ENCODE measurements at places on chromosomes 1 and 21.

DNA sequence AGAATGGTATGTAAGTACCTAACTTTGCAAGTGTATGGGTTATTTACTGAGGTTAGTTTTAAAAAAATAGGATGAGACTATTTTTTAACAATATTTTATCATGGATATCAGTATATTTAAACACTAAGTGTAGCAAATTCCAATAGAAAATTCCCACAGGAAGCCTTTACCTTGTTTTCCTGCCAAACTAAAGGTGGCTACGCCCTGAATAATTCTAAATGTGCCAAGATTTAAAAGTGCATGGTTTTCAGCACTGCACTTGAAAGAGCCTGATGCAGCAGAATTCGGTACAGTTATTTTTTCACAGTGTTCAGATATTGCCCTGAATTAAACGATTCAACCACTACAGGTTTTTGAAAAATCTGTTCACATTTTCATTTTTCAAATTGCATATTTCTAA, 1622.8 kb upstream of the B3GALT2 start:
- H3K4me3 ChIP-seq: no peak overlapping the region
- no peak overlapping the region for H3K27ac ChIP-seq
- H3K36me3 ChIP-seq: no peaks in the 10 kb centered on the region
- no peaks in the 10 kb centered on the region for H3K27me3 ChIP-seq
- H3K4me1 ChIP-seq: no peaks in the 10 kb centered on the region

DNA sequence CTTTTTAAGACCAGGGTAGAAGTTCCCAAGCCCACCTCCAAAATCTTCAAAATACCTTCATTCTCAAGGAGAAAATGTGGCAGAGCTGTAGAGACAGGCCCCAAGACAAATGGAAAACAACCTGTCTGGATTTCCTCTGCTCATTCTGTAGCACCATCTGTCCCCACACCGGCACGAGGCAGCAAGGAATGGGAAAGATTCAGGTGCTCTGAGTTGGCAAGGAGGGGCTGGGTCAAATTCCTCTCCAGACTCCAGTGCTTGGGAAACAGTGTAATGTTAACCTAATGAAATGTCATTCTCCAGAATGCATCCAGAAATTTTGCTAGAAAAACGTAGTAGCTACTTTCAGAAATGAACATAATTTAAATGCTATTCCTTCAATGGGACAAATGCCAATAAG, 9.3 kb downstream of the PABPC4 start:
- H3K4me1 ChIP-seq: no peaks in the 10 kb centered on the region
- no peaks in the 10 kb centered on the region for H3K27me3 ChIP-seq
- no peak overlapping the region for H3K27ac ChIP-seq

DNA sequence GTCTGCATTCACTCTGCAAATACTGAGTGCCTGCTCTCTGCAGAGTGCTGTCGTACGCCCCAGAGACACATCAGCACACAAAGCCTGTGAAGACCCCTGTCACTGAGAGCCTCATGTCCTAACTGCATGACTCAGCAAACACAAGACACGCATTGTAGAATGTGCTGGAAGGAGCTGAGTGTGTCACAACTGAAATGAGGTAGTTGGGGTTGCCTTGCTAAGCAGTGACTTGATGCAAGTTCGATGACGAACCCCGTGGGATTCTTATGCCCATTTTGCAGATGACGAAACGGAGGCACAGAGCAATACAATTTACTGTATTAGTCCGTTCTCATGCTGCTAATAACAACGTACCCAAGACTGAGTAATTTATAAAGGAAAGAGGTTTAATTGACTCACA, 65.1 kb downstream of the RIPK4 start:
- no peaks in the 10 kb centered on the region for H3K36me3 ChIP-seq
- no peak overlapping the region for H3K27ac ChIP-seq
- H3K4me1 ChIP-seq: no peaks in the 10 kb centered on the region
- no peak for DNase-seq

- H3K4me1 ChIP-seq: peaks cover 15% of the 10 kb centered on the region
- H3K27ac ChIP-seq: no peak overlapping the region
- H3K36me3 ChIP-seq: peaks cover 7% of the 10 kb centered on the region
- H3K27me3 ChIP-seq: peaks cover 13% of the 10 kb centered on the region
- DNase-seq: no peak
Measured at GRCh38 chr1:3685906-3686305, 33.6 kb downstream of the TP73 start.

DNA sequence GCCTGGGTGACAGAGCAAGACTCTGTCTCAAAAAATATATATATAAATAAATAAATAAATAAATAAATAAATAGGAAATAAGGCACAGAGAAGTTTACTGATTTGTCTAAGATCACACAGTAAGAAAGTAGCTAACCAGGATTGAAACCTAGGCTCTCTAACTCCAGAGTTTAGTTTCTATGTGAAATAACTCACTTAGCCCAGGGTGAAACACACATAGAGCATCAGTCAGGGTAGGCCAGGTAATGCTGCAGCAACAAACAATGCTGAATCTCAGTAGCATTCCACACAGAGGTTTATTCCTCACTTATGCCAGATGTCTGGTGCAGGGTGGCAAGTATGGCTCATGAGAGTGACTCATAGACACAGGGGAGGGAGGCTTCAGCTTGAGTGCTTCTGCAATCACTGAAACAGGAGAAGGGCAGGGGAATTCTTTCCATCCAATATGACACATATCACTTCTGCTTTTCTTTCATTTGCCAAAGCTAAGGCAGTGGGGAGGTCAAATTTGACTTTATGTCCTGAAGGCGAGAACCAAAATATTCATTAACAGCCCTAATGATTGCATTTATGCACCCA, 37.1 kb upstream of the KANK4 start:
- no peak overlapping the region for H3K27ac ChIP-seq
- H3K27me3 ChIP-seq: no peaks in the 10 kb centered on the region
- H3K36me3 ChIP-seq: no peaks in the 10 kb centered on the region
- no peak for DNase-seq
- no peak overlapping the region for H3K4me3 ChIP-seq

- H3K27ac ChIP-seq: peak overlapping the region; percentile 80
- H3K36me3 ChIP-seq: peaks cover 38% of the 10 kb centered on the region
- no peak overlapping the region for H3K4me3 ChIP-seq
- no peaks in the 10 kb centered on the region for H3K27me3 ChIP-seq
- DNase-seq: no peak
- H3K4me1 ChIP-seq: peaks cover 48% of the 10 kb centered on the region
Measured at GRCh38 chr1:44239331-44239960, 26.2 kb downstream of the DMAP1 start.

- no peaks in the 10 kb centered on the region for H3K4me1 ChIP-seq
- peak overlapping the region; percentile 58 for H3K27ac ChIP-seq
- no peaks in the 10 kb centered on the region for H3K27me3 ChIP-seq
- DNase-seq: no peak
- H3K36me3 ChIP-seq: no peaks in the 10 kb centered on the region
- no peak overlapping the region for H3K4me3 ChIP-seq
Measured at GRCh38 chr1:222829868-222830267, 15.0 kb downstream of the DISP1 start.

DNA sequence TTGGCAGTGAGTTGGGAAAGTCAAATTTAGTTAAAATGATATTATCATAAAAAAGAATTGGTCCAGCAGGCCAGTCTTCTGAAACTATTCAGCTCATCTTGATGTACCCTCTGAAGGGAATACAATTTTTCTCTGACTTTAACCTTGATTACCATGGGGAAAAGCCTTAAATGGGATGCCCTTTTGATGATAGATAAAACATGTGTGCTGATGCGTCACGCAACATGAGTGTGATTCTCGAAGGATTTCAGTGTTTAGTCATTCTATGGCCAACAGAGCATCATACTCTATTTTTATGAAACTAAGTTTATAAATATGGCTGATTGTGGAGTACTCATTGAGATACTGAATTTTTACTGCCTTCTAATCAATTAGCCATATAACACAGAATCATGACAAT, 171.5 kb downstream of the ZNF281 start:
- no peaks in the 10 kb centered on the region for H3K4me1 ChIP-seq
- DNase-seq: no peak
- H3K27ac ChIP-seq: no peak overlapping the region
- no peak overlapping the region for H3K4me3 ChIP-seq
- H3K36me3 ChIP-seq: no peaks in the 10 kb centered on the region

- H3K27me3 ChIP-seq: no peaks in the 10 kb centered on the region
- DNase-seq: no peak
Measured at GRCh38 chr1:59141267-59141863, 155.5 kb upstream of the FGGY start.

DNA sequence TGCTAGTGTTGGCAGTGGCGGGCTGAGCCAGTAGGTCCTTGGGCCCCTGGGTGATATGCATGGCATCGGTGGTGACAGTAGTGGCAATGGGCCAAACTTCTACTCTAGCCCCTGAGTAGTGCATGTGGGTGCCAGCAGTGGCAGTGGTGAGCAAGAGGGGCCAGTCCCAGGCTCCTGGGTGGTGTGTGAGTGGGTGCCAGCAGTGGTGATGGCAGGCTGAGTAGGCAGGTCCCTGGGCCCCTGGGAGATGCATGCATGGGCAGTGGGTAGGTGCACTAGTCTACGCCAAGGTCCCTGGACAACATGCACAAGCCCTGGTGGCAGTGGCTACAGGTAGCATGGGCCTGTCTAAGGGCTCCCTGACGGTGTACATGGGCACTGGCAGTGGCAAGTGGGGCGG, 24.6 kb upstream of the TTC22 start:
- no peaks in the 10 kb centered on the region for H3K27me3 ChIP-seq
- H3K27ac ChIP-seq: no peak overlapping the region
- H3K4me3 ChIP-seq: no peak overlapping the region
- H3K4me1 ChIP-seq: no peaks in the 10 kb centered on the region
- DNase-seq: no peak

DNA sequence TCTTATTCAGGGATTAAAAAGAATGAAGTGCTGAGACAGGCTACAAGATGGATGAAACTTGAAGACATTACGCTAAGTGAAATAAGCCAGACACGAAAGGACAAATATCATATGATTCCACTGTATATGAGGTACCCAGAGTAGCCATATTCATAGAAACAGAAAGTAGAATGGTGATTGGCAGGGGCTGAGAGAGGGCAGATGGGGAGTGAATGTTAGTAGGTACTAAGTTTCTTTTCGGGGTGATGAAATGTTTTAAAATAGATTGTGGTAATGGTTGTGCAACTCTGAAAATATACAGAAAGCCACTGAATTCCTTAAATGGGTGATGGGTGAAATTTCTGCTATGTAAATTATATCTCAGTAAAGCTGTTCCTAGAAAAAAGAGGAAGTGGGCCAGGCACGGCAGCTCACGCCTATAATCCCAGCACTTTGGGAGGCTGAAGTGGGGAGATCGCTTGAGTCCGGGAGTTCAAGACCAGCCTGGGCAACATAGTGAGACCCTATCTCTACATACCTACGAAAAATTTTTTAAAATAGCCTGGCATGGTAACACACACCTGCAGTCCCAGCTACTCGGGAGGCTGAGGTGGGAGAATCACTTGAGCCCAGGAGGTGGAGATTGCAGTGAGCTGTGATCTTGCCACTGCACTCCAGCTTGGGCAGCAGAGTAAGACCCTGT, 15.9 kb downstream of the SLC27A3 start:
- peak overlapping the region; percentile 93 for H3K27ac ChIP-seq
- no peak for DNase-seq
- peaks cover 7% of the 10 kb centered on the region for H3K36me3 ChIP-seq
- H3K4me3 ChIP-seq: peak overlapping the region; percentile 20

- no peak for DNase-seq
- no peaks in the 10 kb centered on the region for H3K36me3 ChIP-seq
- H3K4me3 ChIP-seq: no peak overlapping the region
- no peak overlapping the region for H3K27ac ChIP-seq
- no peaks in the 10 kb centered on the region for H3K27me3 ChIP-seq
Measured at GRCh38 chr1:51058858-51059257, 43.2 kb upstream of the C1orf185 start.

DNA sequence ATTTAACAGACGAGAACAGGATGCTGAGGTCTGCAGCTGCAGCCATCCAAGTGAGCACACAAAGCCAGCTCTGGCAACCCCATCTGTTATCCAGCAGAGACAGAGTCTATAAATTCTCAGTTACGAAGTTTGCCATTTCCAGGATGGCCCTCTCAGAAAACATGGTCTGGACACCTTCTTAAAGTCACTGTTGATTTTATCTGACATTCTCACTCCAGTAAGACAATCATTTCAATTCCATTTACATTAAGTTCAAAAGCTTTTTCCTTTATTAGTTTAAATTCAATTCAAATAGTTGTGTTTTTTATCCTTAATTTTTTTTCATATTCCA, 125.5 kb downstream of the DMRTB1 start:
- peaks cover 16% of the 10 kb centered on the region for H3K4me1 ChIP-seq
- DNase-seq: no peak
- no peak overlapping the region for H3K27ac ChIP-seq

DNA sequence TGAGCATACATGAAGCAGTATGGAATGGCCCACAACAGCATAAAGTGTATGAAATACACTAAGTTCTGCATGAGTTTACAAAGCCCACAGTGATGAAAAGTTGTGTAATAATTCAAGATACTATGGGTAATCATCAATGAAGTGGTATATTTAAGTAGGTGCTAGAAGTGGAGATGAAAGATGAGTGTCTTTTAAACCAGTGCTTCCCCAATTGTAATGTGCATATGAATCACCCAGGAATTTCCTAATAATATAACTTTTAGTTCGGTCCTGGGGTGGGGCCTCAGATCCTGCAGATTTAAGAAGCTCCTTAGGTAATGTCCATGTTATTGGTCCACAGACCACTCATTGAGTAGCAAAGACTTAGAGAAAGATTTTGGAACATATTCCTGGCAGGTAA, 184.9 kb downstream of the DUSP10 start:
- DNase-seq: no peak
- no peaks in the 10 kb centered on the region for H3K27me3 ChIP-seq
- no peaks in the 10 kb centered on the region for H3K4me1 ChIP-seq
- H3K4me3 ChIP-seq: no peak overlapping the region
- H3K27ac ChIP-seq: no peak overlapping the region
- H3K36me3 ChIP-seq: no peaks in the 10 kb centered on the region

DNA sequence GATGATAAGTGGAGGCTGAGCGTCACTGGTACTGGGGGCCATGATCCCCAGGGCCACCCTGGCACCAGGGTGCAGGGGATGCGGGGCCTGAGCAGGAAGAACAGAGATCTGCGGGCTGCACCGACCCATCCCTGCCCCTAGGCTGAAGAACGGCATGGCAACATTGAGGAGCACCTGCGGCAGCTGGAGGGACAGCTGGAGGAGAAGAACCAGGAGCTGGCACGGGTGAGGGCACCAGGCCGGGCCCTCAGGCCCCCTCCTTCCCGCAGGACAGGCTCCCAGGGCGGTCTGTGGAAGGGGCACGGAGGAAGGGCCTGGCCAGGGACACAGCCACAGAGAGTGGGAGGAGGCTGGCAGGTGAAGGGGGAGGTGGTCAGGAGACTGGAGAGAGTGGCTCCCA, 21.8 kb downstream of the PPFIA4 start:
- H3K4me3 ChIP-seq: no peak overlapping the region
- H3K36me3 ChIP-seq: peaks cover 62% of the 10 kb centered on the region
- H3K27me3 ChIP-seq: no peaks in the 10 kb centered on the region
- H3K27ac ChIP-seq: no peak overlapping the region
- no peak for DNase-seq
- peaks cover 14% of the 10 kb centered on the region for H3K4me1 ChIP-seq

GRCh38 chr1:112247961-112248360, 148.1 kb upstream of the CTTNBP2NL start:
- no peak overlapping the region for H3K27ac ChIP-seq
- H3K36me3 ChIP-seq: no peaks in the 10 kb centered on the region
- H3K4me3 ChIP-seq: no peak overlapping the region
- H3K27me3 ChIP-seq: no peaks in the 10 kb centered on the region
- no peak for DNase-seq
- H3K4me1 ChIP-seq: peaks cover 4% of the 10 kb centered on the region
